ENCODE measurements at places on chromosomes 3 and 15.

DNA sequence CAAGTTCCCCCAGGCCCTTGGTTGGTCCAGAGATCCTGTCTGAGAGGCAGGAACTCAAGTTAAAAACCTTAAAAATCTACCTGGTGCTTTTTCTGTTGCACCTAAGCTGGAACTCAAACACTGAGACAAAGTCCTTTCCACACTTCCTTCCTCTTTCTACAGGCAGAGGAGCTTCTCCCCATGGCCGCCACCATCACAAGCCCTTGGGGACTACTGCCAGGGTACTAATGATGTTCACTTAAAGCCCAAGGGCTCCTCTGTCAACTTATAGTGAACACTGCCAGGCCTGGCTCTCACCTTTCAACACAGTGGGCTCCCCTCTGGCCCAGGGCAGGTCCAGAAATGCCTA lies 26.0 kb downstream of the TM4SF18 start:
- DNase-seq: no peak

GRCh38 chr3:172673210-172673679 lies 37.6 kb downstream of the NCEH1 start:
- peak; percentile 39 for DNase-seq

DNA sequence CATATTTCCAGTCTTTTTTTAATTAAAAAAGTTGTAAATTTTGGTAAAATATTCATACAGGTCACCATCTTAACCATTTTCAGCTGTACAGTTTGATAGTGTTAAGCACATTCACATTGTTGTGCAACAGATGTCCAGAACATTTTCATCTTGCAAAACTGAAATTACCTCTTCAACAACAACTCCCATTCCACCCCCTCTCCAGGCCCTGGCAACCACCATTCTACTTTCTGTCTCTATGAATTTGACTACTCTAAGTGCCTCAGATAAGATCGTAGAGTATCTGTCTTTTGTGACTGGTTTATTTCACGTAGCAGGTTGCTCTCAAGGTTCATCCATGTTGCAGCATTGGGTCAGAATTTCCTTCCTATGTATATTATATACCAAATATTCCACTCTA lies 76.0 kb downstream of the SLCO3A1 start:
- no peak for DNase-seq

- no peak for DNase-seq
Measured at GRCh38 chr3:26558257-26558656, 64.3 kb upstream of the LRRC3B start.

DNA sequence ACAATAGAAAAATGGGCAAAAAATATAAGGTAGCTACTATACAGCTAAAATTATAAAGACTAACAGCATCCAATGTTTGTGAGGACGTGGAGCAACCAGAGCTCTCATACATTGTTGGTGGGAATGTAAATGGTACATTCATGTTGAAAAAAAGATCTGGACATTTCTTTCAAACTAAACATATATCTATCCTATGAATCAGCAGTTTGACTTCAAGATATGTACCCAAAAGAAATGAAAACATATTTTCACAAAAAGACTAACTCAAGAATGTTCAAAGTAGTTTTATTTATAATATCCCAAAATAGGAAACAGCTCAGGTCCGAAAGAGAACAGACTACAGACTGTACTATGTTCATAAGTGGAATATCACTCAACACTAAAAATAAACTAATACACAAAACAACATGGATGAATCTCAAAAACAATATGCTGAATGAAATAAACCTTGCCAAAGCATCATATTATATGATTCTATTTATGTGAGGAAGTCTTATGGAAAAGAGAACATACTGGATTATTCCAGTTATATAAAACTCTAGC lies 8.8 kb upstream of the TTBK2 start:
- DNase-seq: no peak

- no peak for DNase-seq
Measured at GRCh38 chr15:59178151-59178695, 28.4 kb upstream of the LDHAL6B start.

DNA sequence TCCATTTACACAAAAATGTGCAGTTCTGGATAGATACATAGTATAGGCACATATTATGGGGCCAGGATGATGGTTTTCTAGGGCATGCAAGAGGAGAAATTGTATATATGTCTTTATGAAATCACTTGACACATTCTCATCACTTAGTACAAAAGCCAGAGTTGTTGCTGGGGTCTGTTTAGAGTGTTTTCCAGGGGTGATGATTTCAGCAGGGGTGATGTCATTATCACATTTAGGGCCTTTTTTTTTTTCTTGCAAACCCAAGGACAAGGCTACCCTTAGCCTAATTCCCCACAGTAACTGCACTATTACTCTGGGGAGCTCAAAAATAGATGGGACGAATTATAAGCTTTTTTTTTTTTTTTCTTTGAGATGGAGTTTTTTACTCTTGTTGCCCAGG lies 3.6 kb downstream of the ZNF589 start:
- DNase-seq: no peak

GRCh38 chr3:21836227-21836626 lies 85.2 kb upstream of the ZNF385D start:
- DNase-seq: no peak

DNA sequence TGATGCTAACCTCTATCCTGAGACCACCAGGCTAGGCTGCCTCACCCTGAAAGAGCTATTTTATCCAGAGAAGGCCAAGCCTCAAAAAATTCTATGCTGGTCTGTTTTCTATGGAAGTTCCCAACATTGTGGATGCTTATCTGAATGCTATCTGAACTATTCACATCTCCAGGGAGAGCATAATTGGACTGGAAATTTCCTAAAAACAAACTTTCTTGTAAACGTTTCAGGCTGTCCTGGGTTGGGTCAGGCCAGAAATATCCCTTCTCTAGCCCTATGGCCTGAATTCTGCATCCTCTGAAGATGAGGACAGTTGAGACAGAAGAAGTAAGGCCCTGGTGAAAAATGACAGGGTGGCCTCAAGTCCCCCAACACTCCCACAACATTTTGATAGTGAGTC lies 706.4 kb upstream of the NR2F2 start:
- no peak for DNase-seq

GRCh38 chr3:31048143-31048542 lies 153.7 kb upstream of the GADL1 start:
- no peak for DNase-seq

- no peak for DNase-seq
Measured at GRCh38 chr15:39079296-39079847, 501.5 kb upstream of the THBS1 start.

DNA sequence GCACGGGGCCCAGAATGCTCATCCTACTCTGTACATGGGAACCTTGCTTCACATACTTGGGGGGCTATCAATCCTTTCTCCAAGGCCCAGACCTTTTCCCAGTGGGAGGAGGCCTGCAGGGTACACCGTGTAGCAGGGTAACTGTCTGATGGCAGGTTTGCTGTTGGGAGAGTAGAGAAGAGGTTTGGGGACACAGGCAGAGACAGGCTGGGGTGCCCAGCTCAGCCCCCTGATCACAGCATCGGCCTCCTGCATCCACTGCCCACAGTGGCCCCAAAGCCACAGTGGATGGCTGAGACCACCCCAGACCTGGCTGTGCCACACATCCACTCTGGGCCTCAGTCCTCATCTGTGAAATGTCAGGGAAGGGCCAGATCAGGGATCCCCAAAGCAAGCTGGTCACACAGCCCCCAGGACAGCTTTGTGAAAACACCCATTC lies 5.6 kb downstream of the CHRNA3 start:
- no peak for DNase-seq

DNA sequence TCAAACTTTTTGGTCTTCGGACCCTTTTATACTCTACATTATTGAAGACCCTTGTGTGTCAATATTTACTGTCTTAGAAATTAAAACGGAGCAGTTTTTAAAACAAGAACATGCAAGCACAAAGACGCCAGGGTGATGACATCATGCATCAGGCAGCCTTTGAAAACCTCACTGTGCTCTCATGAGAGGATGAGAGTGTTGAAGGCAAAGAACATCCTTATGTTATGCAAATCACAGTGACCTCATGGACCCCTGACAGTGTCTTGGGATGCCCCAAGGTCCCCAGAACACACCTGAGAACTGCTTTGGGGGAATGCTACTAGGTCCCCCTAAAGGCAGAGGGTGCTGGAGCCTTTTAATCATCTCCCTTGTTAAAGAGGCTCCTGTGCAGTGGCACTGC lies 51.6 kb downstream of the CHDH start:
- no peak for DNase-seq

DNA sequence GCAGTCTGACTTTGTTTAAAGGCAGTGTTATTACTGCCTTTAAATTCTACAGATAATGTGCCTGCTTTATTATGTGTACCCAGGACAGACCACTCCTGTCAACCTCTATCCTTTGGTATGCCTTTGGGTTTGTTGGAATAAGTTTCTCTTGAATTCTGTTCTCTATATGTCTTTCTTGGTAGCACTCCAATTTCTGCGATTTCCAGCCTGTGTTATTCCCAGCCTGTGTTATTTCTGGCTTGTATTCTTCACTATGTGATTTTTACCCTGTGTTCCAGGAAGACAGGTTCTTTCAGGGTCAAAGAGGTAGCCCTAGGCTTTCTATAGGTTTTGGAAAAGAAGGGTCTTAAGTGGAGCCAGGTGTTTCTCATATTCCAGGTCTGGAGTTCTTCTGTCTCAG lies 407.4 kb upstream of the AZI2 start:
- no peak for DNase-seq

- no peak for DNase-seq
Measured at GRCh38 chr3:72234391-72234790, 449.4 kb upstream of the PROK2 start.

DNA sequence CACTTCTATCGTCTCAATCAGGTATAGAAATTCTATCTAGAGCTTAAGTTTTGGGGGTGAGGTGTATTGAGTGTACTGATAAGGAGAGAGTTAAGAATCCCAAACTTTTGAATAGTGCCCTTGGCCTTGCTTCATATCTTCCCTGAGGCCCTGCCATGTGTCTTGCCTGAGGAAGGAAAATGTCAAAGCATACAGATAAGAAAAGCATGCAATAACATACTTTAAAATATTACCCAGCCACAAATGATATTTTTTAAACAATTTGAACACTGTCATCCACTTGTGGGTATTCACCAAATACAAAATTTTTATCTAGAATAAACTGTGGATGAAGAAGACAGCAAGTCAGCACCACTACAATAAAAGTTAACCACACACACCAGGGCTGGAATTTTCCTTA lies 631.0 kb upstream of the ALCAM start:
- no peak for DNase-seq

DNA sequence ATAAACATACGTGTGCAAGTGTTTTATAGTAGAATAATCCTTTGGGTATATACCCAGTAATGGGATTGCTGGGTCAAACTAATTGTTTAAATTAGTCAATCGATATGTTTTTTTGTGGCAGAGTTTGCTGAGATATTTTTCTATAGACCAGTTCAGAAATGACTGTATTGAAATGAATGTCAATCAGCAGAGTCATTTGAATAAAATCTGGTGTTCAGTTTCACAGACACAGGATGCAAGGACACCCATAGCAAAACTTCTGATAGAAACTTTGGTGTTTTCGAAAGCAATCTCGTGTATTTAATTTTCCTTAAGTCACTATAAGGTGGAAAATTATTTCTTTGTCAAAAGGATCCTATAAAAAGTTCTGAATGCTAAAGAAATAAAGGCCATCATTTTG lies 434.4 kb downstream of the RAP2B start:
- DNase-seq: no peak

DNA sequence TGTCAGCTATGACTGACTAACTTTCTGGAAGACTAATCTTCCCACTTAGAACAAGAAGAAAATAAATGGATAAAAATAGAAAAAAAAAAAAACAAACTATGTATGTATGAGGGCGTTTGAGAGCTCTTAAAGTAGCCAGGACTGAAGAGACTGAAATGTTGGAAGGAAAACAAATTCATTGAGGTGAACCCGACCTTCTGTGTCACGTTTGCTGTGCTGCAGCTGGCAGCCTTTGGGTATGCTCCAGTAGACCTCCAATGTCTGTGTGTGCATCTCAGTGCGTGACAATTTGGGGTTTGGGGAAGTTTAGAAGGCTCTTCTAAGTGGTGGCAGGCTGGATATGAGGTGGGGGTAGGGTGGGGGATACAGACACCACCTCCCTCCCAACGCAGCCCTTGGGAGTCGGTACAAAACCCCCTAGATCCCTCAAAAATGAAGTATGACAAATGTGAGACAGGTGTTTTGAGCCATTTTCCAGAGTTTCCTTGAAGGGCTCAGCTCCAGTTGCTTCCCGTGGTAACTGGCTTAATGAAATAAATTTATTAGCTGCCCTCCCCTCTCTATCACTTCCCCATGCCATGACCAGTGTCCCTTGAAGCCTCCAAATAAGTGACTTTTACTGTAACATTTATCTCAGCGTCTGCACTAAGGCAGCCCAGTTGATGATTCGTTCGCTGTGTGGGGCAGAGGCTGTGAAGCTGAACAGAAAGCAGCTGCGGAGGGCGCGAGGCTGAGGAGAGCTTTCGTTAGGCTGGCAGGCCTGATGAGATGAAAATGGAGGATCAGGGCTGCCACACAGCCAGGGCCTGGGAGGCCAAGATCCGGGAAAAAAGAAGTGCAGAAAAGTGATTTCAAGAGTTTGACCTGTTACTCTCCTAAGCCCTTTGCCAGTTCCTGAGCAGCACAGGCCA lies 34.9 kb upstream of the GABRB3 start:
- no peak for DNase-seq

GRCh38 chr3:121584418-121584817 lies 8.8 kb upstream of the FBXO40 start:
- DNase-seq: no peak

DNA sequence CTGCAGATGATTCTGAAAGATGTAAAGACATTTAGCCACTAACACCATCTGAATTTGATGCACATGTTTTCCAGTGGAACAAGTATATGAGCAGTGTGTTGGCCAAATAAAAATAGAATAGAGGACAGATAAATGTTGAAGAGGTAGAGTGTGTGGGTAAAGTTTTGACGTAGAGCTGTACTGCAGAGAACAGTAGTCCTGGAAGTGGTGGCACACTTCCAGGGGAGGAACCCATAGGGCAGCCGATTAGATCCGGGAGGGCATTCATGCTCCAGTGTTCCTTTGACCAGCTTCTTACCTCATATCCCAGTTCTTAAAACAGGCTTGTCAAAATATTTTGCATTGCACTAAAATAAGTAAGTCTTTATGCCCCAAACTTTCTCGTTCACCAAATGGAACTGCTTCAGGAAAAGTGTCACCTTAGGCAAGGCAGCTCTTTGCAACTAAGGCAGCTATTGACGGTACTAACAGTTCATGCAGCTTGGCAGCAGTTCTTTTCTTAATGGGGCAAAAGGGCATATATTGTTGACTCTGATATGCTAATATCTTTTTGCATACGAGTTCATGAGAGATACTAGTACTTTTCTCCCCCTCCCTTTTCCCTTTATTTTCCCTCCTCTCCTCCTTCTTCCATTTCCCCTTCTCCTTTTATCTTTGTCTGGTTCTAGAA lies 429.3 kb upstream of the AZI2 start:
- DNase-seq: no peak

DNA sequence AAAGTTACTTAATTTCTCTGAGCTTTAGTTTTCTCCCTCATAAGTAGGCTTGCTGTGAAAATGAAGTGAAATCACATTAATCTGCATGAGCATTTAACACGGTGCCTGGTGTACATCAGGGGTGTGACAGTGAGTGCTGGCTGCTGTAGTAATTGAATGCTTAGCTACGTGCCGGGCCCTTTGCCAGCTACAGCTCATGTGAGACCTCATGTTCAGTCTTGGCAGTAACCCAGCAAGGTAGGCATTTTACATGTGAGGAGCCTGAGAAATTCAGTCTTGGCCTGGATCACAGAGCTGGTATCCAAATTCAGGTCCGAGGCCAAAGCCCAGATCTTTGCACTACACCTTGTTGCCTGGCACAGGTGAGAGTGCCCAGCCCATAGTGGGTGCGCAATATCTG lies 9.1 kb downstream of the GHRL start:
- no peak for DNase-seq
